ENCODE measurements at places on chromosomes 2 and 18.

- no peak for DNase-seq
These were observed 30.2 kb downstream of the AMER3 start for GRCh38 chr2:130785466-130786055.

GRCh38 chr2:14779252-14779651 lies 146.7 kb downstream of the LRATD1 start:
- DNase-seq: no peak

GRCh38 chr2:108575132-108575966 lies 41.1 kb downstream of the LIMS1 start:
- DNase-seq: no peak

DNA sequence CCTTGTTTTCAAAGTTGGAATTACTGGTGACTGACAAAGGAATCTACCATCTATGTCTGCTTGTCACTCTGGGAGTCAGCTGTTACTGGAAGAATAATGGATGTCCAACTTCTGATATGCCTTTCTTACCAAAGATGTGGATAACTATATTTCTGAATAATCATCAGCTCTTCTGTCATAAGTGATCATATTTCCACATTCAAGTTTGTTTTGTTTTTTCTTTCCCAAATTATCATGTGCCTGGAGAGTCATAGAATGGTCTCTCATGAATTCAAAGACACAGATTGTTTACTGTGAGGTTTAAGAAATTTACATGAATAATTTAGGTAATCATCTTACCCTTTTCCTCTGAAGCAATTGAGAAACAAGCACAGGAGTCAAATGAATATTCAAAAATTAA lies 986.7 kb upstream of the CDH2 start:
- DNase-seq: no peak

- no peak for DNase-seq
These were observed 144.2 kb upstream of the NABP1 start for GRCh38 chr2:191533693-191534180.

DNA sequence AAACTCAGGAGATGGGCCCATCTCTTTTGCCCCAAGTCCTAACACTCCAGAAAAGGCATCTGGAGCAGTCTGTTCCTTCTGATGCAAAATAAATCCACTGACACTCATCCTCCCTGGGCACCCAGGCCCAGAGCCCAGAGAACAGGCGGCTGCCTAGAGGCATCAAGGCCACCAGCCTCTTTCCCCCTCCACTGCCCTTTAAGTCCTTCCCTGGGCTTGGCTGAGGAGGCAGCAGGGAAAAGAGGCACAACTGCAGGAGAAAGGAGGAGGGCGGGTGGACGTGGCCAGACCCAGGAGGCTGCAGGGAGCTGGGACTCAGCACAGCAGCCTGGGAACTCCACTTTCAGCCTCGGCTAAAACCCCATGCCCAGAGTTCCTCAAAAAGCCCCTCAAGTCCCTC lies 99.7 kb upstream of the ID2 start:
- no peak for DNase-seq

DNA sequence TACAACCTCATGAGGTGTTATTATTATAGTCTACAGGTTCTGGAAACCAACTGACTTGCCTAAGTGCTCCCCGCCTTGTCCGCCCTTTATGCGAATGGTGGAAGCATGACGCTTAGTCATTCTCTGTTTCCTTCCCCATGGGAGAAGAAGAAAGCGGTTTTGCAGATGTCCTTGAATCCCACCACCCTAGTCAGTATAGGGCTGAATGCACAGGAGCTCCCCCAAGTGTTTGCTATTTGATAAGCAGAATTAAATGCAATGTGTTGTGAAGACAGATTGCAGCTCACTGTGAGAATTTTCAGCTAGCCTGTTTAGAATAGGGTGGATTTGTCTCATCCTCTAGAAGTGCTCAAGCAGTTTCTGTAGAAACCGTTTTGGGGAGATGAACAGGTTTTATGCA lies 652.0 kb downstream of the DCC start:
- DNase-seq: no peak

DNA sequence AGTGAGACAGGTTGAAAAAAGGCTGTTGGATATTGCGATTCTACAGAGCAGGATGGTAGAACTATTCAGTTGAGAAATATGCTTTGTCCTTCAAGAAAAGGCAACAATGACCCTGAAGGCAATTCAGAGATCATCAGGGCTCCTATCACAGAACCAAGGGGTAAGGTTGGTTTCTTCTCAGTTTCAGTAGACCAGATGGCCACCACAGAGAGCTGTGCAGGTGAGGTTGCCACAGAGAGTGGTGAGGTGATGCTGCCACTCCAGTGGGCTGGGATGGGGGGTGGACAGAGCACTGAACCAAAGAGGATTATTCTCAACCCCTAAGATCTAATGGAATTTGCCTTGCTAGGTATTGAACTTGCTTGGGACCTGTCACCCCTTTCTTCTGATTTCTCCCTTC lies 64.6 kb upstream of the ZBTB7C start:
- no peak for DNase-seq

- no peak for DNase-seq
These were observed 27.2 kb upstream of the PDIA6 start for GRCh38 chr2:10839813-10840212.

- no peak for DNase-seq
These were observed 906.6 kb downstream of the DSC3 start for GRCh38 chr18:30135938-30136337.

- DNase-seq: no peak
These were observed 53.1 kb downstream of the ZNF521 start for GRCh38 chr18:25298853-25299274.

- DNase-seq: no peak
These were observed 27.4 kb upstream of the TAF1B start for GRCh38 chr2:9815844-9816279.

GRCh38 chr2:38704664-38705063 lies 38.8 kb downstream of the GALM start:
- no peak for DNase-seq

- DNase-seq: no peak
These were observed 117.5 kb upstream of the CRIM1 start for GRCh38 chr2:36238106-36238505.

- no peak for DNase-seq
These were observed 56.8 kb downstream of the C2orf74 start for GRCh38 chr2:61218817-61219170.

Data from NCI-H2081 (cell line).